ENCODE measurements at places on chromosomes 7 and 10. TPM values are rescaled to one million over a fixed set of nuclear protein-coding genes. Genes with fewer than 3 reads are reported as not detected.

Gene FOXI2
- 0.23 TPM for total RNA-seq

Gene LRRC4
- 11.2 TPM for total RNA-seq

Gene MYL10
- total RNA-seq, result not detected

Gene PNLIPRP1
- 0.94 TPM for total RNA-seq

Gene CDHR3
- total RNA-seq, result 3.8 TPM

Gene MSMB
- not detected for total RNA-seq

Gene HHEX
- 11.5 TPM for total RNA-seq

Gene CTAGE4
- 4.3 TPM for total RNA-seq

Gene PSAP
- 995 TPM for total RNA-seq

DNA sequence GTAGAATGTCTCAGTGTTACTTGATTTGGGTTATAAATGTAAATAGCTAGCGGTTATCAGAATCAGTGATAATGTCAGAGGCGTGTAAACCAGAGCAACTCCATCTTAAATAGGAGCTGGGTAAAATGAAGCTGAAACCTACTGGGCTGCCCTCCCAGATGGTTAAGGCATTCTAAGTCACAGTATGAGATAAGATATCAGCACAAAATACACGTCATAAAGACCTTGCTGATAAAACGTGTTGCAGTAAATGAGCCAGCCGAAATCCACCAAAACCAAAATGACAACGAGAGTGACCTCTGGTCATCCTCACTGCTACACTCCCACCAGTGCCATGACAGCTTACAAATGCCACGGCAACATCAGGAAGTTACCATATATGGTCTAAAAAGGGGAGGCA, 172.3 kb downstream of the CHRM2 start:
- no peak overlapping the region for H3K27ac ChIP-seq
- no peaks in the 10 kb centered on the region for H3K36me3 ChIP-seq

DNA sequence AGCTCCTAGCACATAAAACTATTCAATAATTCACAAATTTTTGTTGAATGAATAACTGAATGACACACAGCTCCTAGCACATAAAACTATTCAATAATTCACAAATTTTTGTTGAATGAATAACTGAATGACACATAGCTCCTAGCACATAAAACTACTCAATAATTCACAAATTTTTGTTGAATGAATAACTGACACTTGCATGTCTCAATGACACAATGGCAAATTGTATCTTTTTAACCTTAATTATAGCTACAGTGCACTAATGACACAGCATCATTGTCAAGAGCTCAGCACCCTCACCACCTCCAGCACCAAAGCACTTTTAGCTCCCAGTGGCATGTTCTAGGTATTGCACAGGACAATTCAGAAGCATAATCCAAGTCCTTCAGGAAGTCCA, 131.6 kb downstream of the PDE1C start:
- no peaks in the 10 kb centered on the region for H3K27me3 ChIP-seq
- H3K27ac ChIP-seq, result no peak overlapping the region
- H3K36me3 ChIP-seq, result no peaks in the 10 kb centered on the region
- DNase-seq, result no peak
- H3K4me3 ChIP-seq, result no peak overlapping the region

DNA sequence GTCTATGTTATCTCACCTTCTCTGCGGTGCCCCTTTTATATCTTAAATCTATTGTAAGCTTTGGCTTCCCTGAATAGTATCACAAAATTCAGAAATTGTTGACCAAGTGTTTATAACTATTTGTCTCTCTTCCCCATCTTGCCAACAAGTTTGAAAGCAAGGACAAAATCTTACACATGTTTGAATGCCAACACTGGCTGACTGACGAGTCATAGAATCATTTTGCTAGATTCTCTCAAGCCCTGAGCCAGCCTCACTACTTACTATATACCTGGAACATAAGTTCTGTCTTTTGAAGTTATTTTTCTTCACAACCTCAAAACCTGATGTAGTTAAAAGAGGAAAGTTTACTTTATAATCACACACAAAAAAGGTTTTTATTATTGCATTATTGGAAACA, 700.7 kb downstream of the PHTF2 start:
- H3K4me1 ChIP-seq, result no peaks in the 10 kb centered on the region
- no peak overlapping the region for H3K4me3 ChIP-seq
- H3K27me3 ChIP-seq, result no peaks in the 10 kb centered on the region
- DNase-seq, result no peak

- no peak overlapping the region for H3K4me3 ChIP-seq
- DNase-seq, result no peak
- H3K27me3 ChIP-seq, result no peaks in the 10 kb centered on the region
Observed at GRCh38 chr7:30831227-30831626, 60.0 kb downstream of the MINDY4 start.

DNA sequence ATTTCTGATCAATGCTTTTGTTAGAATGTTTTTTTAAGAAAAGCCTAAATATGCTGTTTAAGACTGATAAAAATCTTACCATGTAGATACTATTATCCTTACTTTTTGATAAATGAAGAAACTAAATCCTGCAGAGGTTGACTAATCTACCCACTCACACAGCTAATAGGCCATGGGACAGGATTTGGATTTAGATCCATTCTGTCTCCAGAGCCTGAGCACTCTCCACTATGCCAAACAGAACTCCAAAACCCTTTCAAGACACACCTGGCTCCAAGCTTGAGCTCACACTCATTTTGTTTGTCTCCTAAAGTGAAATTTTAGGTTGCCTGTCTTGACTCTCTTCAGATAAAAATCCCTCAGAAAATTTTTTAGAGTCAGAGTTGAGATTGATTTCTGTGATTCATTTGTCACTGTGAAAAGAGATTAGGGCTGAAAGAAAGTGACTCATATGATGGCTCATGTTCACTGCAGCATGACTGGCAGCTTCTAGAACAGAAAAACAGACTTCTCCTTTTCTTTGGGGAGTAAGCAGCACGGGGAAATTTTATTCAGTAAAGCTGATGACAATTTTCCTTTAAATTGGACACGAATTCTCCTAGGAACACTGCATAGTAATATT, 132.3 kb upstream of the POT1 start:
- H3K27me3 ChIP-seq, result no peaks in the 10 kb centered on the region
- H3K27ac ChIP-seq, result no peak overlapping the region
- H3K4me1 ChIP-seq, result no peaks in the 10 kb centered on the region

DNA sequence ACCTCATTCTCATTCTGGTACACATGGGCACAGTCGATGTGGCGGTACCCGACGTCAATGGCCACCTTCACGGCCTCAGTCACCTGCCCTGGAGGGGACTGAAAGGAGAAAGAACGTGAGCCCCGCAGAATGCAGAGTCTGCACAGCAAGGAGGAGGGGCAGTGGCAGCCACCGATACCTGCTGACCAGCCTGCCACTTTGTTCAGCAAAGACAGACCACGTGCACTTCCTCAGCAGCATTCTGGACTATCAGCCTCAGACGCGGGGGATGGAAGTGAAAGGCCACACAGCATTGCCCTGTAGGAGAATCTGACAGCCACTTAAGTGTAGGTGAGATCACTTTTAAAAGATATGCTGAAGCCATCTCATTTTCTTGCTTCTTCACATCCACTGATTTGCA, 7.2 kb downstream of the AKR1B1 start:
- H3K27me3 ChIP-seq, result no peaks in the 10 kb centered on the region
- no peak overlapping the region for H3K27ac ChIP-seq
- no peak overlapping the region for H3K4me3 ChIP-seq
- H3K36me3 ChIP-seq, result no peaks in the 10 kb centered on the region
- peak; percentile 69 for DNase-seq

DNA sequence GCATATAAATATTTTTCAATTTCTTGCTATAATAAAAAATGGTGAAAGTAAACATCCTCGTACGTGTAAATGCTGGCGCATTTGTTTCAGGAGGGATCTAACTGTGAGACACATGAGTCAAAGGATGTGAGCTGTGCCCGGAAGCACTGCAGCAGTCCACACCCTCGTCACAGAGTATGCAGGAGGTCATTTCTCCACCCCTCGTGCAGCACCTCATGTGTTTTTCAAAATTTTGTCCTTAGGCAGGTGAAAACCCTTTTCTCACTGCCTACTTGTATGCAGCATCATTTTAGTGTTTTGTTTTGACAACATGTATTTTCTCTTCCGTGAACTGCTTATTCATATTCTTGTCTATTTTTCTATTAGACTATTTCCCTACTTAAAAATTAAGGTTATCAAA, 162.7 kb downstream of the AVL9 start:
- no peaks in the 10 kb centered on the region for H3K27me3 ChIP-seq
- no peak for DNase-seq
- H3K36me3 ChIP-seq, result no peaks in the 10 kb centered on the region
- no peak overlapping the region for H3K4me3 ChIP-seq

DNA sequence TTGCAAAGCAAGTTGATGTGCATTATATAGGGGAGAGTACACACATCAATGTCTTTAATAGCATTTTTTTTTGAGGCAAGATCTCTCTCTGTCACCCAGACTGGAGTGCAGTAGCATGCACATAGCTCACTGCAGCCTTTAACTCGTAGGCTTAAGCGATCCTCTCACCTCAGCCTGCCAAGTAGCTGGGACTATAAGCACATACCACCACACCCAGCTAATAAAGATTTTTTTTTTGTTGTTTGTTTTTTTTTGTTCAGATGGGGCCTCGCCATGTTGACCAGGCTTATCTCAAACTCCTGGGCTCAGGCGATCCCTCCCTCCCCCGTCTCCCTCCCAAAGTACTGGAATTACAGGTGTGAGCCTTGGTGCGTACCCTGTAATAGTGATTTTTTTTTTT, 1.5 kb downstream of the UMAD1 start:
- H3K4me1 ChIP-seq, result peaks cover 2% of the 10 kb centered on the region
- H3K27ac ChIP-seq, result no peak overlapping the region
- no peaks in the 10 kb centered on the region for H3K36me3 ChIP-seq
- no peaks in the 10 kb centered on the region for H3K27me3 ChIP-seq
- DNase-seq, result no peak
- H3K4me3 ChIP-seq, result no peak overlapping the region

DNA sequence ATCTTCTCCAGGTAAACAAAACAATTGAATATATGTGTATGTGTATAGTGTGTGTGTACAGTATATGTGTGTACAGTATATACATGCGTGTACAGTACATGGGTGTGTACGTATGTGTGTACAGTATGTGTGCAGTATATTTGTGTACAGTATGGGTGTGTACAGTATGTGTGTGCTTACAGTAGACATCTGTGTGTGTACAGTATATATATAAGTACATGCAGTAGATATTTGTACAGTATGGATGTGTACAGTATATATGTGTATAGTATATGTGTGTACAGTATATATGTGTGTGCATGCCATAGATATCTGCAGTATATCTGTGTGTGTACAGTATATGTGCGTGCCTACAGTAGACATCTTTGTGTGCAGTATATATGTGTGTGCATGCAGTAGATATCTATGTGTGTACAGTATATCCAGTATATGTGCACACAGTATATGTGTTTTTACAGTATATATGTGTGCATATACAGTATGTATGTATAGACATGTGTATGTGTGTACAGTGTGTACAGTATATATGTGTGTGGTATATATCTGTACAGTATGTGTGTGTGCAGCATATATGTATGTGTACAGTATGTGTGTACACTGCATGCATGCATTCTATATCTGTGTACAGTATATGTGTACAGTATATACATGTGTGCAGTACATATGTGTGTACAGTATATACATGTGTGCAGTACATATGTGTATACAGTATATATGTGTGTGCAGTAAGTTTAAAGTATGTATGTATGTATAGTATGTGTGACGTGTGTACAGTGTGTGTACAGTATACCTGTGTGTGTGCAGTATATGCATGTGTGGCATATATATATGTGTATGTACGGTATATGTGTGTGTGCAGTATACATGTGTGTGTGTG, 37.3 kb upstream of the SLC39A12 start:
- H3K4me3 ChIP-seq, result no peak overlapping the region
- no peak overlapping the region for H3K27ac ChIP-seq
- H3K27me3 ChIP-seq, result no peaks in the 10 kb centered on the region
- no peaks in the 10 kb centered on the region for H3K4me1 ChIP-seq

GRCh38 chr7:65295409-65295808, 78.2 kb upstream of the ZNF92 start:
- no peak overlapping the region for H3K27ac ChIP-seq
- no peak for DNase-seq
- H3K36me3 ChIP-seq, result no peaks in the 10 kb centered on the region
- H3K4me1 ChIP-seq, result no peaks in the 10 kb centered on the region

DNA sequence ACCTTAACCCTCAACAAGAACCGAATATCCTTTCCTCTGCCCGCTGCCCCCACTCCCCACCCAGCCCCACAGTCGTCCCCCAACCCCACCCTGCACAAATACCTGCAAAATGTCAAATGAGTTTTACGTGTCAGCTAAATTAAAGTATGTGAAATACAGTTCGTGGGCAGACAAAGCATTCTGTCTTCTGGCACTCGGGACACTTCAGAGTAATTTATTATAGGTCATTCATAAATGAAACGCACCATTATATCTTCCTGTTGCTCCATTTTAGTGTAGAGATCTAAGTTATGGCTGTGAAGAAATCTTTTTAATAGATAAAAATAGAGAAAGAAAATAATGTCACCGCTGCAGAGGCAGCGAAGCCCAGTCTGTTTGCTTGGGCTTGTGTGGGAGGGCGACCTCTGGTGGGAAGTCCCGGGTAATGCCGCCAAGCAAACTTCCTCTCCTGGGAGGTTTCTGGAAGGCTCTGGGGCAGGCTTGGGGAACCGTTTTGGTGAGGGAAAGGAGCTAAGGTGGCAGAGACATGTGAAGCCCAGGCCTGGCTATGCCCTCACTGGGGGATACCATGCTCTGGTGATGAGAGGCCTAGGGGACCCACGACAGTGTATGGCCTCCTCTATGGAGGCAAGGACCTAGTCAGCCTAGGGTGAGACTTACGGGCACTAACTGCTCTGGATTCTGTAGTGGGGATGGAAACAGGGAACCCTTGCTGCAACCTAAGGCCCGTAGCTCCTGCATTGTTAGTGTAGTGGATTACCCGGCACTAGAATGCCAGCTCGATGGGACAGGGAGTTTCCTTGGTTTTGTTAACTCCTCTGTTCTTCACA, 604.9 kb downstream of the LRMDA start:
- no peaks in the 10 kb centered on the region for H3K27me3 ChIP-seq
- H3K27ac ChIP-seq, result no peak overlapping the region
- no peaks in the 10 kb centered on the region for H3K36me3 ChIP-seq
- no peaks in the 10 kb centered on the region for H3K4me1 ChIP-seq
- DNase-seq, result peak; percentile 83

DNA sequence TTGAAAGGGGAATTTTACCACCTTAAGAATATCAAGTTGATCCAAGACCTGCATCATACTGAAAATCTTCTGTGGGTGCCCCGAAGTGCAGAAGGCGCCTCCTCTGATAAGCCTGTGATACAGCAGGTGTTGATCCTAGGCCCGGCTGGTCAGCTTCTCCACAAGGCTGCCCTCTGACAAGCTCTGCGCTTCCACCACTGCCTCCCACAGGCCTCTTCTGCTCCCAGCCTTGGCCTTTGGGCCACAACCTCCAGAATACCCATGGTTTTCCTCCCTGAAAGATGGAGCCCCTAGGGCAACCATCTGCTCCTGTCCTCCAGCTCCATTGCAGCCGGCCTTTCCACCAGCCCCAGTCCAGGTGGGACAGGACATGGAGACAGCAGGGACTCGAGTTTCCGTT, 5.6 kb upstream of the OGDHL start:
- no peak for DNase-seq
- H3K36me3 ChIP-seq, result no peaks in the 10 kb centered on the region
- H3K27ac ChIP-seq, result no peak overlapping the region
- no peaks in the 10 kb centered on the region for H3K27me3 ChIP-seq

All from aorta (tissue), 5 donors.